ENCODE measurements at places on chromosomes 2 and 18.
A peak's percentile ranks its signal among the peaks of the same experiment; 100 is the strongest.

- DNase-seq, result peak; percentile 60
Measured at GRCh38 chr2:241354668-241355658, 1.1 kb upstream of the FARP2 start.

DNA sequence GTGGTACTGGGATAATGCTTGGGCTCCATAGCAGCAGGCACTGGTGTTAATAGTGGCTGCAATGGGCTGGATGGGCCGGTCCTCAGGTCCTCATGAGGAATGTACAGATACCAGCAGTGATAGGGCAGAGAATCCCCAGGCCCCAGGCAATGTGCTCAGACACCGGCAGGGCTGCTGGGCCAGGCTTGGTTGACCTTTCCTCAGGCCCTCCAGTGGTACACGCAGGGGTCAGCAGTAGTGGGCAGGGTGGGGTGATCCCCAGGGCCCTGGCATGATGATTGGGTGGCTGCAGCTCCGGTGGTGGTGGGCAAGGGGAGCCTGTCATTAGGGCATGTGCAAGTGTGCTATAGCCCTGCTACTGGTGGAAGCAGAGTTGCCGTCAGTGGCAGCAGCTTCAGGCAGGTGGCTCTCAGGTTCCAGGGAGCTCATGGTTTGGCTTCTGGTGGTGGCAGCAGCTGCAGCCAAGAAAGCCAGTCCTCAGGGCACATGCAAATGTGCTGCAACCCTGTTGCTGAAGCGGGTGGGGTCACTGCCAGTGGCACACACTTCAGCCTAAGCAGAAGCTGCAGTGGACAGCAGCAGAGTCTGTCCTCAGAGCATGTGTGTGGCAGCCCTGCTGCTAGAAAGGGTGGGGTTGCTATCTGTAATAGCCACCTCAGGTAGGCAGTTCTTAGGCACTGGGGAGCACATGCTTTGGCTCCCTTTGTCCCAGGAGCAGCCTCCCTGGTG is 56.8 kb downstream of the CCNT2 start:
- no peak for DNase-seq

DNA sequence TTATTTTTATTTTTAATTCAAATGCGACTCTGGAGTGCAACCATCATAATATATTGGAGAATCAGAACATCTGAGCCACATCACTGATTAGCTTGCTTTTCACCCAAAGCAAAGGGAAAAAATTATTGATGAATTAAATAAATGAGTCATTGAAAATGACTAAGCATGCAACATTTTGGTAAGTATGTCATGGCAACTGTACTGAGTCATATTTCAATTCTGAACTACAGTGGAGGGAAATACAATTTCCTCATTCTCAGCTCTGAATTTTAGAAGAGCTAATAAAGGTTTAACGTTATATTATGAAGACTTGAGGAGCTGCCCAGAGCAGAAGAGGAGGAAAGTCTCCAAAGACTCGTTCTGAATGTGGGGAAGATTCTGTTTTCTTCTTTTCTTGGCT is 89.6 kb upstream of the CCDC68 start:
- DNase-seq, result no peak

GRCh38 chr2:228649447-228649846 is 468.0 kb upstream of the SPHKAP start:
- DNase-seq, result no peak

DNA sequence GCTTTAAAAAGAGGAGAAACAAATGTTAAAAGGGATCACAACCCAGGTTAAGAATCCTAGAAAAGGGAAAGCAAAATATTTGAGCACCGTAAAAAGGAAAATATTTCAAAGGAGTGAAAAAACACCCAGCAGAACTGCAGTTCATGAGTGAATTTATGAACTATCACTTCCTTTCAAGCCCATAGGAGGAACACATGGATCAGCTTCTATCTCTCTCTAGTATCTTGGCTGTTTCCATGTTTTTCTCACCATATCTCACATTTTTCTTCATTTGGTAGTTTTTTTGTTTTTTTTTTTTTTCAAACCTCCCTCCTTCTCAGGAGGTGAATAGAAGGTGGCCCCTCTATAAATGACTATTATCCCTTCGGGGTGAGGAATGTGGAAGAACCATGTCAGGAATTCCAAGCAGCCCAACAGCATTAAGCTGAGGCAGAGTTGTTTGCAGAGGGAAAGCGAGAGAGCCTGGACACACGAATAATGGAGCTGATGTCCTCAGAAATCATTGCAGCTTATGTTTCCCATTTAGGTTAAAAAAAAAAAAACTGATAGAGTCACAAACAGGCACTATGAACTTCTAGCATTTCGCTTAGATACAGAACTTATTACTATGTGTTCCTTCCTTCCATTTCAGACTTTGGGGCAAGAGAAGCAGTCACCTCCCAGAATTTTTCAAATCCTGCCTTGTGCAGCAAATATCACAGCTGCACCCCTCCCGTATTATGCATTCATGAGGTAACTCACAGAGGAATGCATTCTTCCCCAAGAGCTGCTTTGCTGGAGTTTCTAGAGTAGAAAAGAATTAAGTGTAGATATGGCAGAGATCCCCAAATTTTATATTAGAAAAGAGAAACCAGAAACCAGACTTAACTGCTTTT is 315.6 kb downstream of the IRS1 start:
- no peak for DNase-seq

DNA sequence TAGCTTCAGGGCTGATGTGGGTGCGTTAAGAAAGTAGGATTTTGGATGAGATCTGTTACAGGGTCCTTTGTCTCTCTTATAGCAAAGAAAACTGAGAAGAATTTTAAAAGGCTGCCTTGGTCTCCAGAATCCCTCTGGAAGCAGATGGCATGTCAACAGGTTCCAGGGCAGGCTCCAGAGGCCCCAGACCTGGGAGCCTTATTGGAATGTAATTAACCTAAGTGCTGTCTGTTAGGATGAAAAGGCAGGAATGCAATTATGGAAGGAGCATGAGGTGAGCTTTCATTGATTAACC is 97.2 kb upstream of the PKDCC start:
- DNase-seq, result no peak

- no peak for DNase-seq
Measured at GRCh38 chr2:69704446-69704845, 37.5 kb upstream of the ANXA4 start.

- DNase-seq, result no peak
Measured at GRCh38 chr2:178829299-178829960, 22.2 kb upstream of the TTN start.

DNA sequence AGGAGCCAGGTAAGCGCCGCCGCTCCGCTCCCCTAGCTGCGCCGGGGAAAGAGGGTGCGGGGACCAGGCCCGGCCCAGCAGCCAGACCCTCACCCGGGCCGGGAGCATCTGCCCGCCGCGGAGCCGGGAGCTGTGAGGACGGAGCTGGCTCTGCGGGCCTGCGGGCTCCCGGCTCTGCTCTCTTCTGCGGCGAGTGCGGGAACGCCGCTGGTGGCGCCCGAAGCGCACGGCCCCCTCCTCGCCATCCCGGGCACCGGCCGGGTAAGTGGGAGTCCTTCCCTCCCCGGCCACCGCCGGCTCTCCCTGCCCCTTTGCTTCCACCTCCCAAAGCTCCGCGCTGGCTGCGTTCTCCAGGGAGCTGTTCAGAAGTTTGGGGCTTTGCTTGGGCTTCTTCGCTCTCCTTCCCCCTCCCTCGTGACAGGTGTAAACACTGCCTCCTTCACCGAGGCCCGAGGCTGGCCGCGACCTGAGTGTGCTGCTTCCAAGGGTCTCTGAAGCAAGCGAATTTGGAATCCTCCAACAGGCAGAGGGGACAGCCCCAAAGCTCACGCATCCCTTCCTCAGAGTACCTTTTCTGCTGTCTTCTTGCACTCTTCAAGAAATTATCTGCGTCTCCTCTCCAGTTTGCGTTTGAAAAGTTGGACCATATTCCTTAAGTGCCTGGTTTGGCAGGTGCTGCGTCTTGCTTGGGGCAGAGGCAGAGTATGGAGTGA is 632 bp downstream of the AFTPH start:
- peak; percentile 17 for DNase-seq

DNA sequence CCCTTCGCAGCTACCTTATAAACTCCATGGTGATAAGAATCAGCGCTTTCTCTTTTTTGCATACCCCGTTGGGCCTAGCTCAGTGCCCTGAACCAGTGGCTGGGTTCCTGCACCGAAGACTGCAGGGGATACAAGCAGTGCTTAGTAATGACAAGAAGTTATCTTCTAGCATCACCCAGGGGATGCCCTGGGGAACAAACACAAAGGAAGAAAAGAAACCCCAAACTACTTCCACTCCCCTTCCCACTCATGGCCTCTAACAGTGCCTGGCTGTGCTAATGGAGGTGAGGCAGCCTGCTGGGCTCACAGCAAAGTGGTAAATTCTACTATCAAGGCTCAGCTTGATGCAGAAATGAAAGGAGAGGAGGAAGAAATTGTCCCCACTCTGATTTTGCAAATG is 314.7 kb downstream of the TXNL1 start:
- no peak for DNase-seq

Data from stimulated activated CD4-positive, alpha-beta T cell treated with anti-CD3 and anti-CD28 coated beads, Interleukin-1b, Interleukin-23, amount 100 ng/mL, for 24 hours (primary cell).